ENCODE measurements at places on chromosomes 3 and 15.

DNA sequence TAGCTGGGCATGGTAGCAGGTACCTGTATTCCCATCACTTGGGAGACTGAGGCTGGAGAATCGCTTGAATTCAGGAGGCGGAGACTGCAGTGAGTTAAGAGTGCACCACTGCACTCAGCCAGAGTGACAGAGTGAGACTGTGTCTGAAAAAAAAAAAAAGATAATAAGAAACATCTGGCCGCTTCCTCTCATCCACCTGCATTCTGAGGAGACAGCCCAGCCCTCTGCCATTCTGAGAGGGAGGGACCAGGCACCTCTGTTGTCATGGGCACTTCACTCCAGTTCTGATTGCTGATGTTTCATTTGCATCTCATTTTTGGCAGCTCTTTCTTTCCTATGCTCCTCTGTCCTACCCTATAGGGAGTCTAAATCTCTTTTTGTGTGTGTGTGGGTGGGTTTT is 36.4 kb upstream of the GSK3B start:
- DNase-seq, result no peak

DNA sequence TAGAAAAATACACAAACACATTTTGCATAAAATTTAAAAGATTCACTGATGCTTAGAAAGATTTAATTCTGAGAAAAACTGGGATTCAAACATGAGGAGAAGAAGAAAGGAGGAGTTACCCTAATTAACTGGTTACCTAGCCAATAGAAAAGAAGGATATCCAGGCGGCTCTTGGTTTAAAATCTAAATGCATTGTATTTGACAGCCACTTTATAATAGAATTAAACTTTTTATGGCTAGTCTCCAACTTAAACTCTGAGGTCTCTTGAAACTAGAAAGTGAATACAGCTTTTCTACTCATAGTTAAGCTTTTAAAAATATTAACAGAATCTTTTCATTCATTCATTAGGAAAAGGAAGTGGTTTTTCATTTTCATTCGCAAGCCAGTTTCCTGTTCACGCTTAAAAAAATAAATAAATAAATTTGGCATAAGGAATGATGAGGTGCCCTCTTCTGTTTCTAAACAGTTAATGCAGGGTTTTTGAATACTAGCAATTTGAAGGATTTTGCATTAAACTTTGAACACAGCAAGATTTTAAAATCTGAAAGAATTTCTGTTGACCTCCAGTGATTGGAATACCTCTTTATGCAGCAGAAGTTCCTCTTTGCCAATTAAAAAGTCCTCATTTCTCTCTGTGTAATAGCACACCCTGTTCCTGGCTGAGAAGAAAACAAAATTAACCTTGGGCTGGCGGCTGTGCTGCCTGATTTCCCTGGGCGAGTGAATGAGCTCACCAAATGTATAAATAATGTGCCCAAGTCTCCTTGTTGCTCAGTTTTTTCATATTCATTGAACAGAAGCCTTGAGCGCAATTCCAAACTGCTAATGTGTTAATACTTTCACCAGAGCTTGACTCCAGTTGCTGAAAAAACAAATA is 105.1 kb downstream of the ZMAT3 start:
- DNase-seq, result no peak

DNA sequence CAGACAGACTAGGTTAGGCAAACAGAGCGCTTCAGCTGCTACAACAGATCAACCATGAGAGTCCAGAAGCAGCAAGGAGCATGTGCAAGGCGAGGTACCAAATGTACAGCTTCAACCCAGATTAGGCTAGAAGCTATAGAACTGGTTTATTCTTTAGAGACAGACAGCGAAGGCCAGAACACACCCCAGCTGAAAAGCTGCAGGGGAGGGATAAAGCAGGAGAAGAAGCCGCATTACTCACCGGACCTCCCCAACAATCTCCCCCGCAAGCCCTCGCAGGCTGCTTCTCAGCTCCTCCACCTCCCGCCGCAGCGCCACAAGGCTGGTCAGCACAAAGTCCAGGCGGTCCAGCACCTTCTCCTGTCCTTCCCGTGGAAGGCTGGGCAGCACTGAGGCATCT is 3.3 kb downstream of the RMDN3 start:
- no peak for DNase-seq

- no peak for DNase-seq
Observed at GRCh38 chr3:51691021-51691420, 15.8 kb upstream of the GRM2 start.

- DNase-seq, result no peak
Observed at GRCh38 chr3:35673017-35673416, 33.7 kb downstream of the ARPP21 start.

DNA sequence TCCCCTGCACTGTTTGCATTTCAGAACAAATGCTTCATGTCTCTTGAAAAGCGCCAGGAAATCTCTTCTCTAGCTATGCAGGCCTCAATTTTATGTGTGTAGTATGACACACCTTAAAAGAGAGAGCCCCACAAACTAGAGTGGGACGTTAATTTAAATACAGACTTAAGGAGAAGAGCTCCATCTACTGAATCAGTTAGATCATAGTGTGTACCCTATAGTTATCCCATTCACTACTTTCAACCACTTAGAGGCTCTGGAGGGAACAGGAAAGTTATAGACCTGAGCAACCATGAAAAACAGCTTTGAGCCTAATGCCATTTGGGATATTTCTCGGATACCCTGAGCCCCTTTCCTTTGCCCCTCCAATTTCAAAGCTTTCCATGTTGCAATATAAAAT is 153.7 kb downstream of the TIGIT start:
- no peak for DNase-seq

GRCh38 chr3:30614943-30615342 is 8.5 kb downstream of the TGFBR2 start:
- DNase-seq, result no peak
